ENCODE measurements at places on chromosomes 11 and 22.
A peak's percentile ranks its signal among the peaks of the same experiment; 100 is the strongest.

DNA sequence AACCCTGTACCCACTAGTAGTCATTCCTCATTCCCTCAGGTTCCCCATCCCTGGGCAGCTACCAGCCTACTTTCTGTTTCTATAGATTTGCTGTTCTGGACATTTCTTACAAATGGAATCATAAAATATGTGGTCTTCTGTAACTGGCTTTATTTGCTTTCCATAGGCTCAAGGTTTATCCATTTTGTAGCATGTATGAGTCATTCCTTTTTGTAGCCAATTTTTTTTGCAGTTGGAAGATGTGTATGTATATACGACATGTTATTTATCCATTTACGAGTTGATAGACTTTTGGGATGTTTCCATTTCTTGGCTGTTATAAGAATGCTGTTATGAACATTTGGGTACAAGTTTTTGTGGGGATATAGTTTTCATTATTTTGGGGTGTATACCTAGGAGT is 130.6 kb downstream of the WNT11 start:
- DNase-seq = no peak

DNA sequence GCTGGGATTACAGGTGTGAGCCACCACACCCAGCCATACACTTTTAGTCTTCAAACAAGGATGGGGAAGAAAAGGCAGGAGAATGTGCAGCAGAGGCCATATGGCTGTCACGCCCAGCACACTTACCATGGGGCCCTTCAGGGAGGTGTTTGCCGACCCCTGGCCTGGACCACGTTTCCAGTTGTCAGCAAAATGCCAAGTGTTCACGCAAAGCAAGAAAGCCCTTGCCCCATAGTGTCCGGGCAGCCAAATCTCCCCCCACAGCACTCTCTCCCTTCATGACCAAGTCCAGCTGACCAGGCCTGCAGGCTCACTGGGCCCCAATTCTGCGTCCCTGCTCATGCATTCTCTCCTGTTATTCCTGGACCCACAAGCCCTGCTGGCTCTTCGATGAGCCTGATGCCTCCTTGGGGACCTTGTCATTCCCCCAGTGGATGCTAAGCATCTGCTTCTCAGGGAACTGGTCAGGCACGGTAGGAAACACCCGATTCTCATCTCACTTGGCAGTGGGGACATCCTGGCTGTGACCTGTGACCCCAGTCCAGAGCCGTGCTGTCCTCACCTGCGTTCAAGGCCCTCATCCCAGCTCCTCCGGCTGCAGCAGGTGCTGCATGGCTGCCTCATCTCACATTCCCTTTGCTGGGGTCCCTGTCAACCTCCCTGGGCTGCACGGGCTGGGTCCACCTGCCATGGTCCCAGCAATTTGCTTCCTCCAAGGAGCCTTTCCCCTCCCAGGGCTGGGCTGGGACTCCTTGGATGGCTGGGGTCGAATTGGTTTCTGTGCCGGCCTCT is 96.4 kb downstream of the CTTN start:
- no peak for DNase-seq

GRCh38 chr22:44964722-44965078 is 45.1 kb downstream of the PHF21B start:
- DNase-seq = no peak

DNA sequence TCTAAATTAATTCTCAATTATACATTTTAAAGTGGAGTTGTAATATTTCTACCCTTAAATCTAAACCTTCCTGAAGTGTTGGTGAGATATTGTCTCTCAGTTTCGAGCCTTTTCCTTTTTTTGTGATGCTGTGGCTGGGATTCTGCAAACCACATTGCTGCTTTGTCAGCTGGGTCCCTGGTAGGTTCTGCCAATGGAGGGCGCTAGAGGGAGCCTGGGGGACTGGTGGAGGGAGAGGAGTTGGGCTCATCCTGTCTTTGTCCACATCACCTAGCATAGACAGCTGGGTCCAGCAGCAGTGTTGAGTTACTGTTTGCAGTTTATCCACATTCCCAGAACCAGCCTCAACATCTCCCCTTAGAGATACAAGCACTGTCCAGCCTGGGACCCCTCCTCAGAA is 41.0 kb downstream of the TRAF6 start:
- no peak for DNase-seq

DNA sequence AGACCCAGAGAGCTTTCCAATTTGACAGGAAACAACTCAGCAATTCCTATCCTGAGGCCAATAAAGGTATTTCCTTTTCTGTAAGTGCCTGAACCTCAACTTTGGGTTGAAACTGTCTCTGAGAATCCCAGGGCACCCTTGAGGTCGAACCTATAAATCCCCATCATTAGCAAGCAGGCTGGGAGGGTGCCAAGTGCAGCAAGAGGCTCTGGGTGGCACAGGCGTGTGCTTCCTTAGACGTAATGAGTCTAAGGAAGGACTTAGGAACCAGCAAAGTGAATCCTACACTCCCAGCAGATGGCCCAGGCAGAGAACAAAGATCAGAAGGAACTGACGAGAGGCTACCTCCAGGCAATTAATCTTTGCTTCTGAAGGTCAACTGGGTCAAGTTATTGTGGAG is 234.3 kb upstream of the NARS2 start:
- no peak for DNase-seq

GRCh38 chr11:28566339-28567089 is 458.3 kb downstream of the METTL15 start:
- DNase-seq = no peak

GRCh38 chr22:35758394-35758793 is 40.7 kb downstream of the APOL5 start:
- no peak for DNase-seq

DNA sequence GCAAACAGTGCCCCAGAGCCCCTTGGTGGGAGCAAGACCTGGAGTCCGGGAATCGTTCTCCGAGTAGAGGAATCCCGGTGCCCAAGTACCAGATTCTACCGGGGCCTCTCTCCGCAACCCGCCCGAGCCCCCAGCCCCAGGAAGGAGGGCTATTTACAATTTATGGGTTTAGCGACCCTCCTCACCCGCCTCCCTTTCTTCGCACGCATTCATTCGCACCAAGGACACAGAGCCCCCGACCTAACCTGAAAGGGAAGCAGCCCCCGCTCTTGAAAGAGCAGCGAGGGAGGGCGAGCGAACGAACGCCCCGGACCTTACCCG is 628 bp downstream of the LRP4 start:
- DNase-seq = no peak

DNA sequence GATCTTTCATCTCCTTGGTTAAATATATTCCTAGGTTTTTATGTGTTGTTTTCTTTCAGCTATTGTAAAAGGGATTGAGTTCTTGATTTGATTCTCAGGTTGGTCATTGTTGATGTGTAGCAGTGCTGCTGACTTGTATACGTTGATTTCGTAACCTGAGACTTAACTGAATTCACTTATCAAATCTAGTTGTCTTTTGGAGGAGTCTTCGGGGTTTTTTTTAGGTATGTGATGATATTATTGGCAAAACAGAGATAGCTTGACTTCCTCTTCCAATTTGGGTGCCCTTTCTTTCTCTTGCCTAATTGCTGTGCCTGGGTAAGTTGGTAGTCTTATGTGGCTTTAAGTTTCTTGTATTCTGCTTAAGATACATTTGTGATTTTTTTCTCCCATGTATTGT is 52.8 kb downstream of the CBL start:
- DNase-seq = no peak

DNA sequence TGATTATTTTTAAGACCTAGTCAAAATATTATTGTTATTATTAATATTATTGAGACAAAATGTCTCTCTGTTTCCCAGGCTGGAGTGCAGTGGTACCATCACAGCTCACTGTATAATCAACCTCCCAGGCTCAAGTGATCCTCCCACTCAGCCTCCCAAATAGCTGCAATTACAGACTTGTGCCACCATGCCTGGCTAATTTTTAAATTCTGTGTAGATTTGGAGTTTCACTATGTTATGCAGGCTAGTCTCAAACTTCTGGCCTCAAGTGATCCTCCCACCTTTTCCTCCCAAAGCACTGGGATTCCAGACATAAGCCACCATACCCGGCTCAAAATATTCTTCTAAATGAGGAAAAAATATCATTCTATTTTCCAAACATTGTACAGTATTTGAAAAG is 37.0 kb downstream of the SLC36A4 start:
- no peak for DNase-seq

- DNase-seq = peak; percentile 7
These were observed 23.9 kb downstream of the MYO7A start for GRCh38 chr11:77151804-77152509.

GRCh38 chr11:91981995-91982394 is 242.6 kb upstream of the FAT3 start:
- no peak for DNase-seq

DNA sequence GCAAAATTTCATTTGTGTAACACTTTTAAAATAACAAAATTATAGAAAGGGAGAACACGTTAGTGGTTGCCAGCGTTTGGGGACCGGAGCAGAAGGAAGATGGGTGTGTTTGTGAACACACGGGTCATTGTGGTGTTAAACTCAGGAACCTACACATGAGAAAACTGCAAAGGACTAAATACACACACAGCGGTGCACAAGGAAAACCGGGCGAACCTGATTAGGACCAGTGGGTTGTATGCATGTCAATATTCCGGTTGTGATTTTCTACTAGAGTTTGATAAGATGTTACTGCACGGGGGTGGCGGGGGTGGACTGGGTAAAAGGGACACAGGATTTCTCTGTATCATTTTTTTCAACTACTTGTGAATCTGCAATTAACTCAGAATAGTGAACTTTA is 351.2 kb downstream of the OPCML start:
- DNase-seq = no peak

GRCh38 chr11:86644291-86644690 is 28.1 kb downstream of the ME3 start:
- no peak for DNase-seq

- DNase-seq = no peak
These were observed 20.3 kb downstream of the PARVG start for GRCh38 chr22:44200855-44201550.

GRCh38 chr22:33850724-33851123 is 69.6 kb downstream of the LARGE1 start:
- DNase-seq = no peak

- no peak for DNase-seq
These were observed 33.4 kb downstream of the PGR start for GRCh38 chr11:101096036-101096704.

DNA sequence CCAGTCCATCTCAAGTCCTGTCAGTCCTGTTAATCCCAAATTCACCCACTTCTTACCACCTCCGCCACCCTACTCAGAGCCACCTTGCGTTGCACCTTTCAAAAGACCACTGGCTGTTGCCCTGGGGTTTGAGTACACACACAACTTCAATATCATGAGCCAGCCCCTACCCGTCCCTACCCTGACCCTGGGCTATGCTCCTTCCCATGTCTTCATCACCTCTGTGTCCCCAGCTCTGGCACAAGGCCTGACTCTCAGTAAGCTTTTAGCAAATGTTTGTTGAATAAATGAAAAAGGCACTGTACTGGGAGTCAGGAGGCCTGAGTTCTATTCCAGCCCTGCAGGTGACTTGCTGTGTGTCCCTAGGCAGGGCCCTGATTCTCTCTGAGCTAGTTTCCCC is 26.5 kb downstream of the OTOG start:
- DNase-seq = no peak

- no peak for DNase-seq
These were observed 24.5 kb upstream of the DKK3 start for GRCh38 chr11:12032968-12033367.

- DNase-seq = no peak
These were observed 195.5 kb upstream of the SNX19 start for GRCh38 chr11:131111775-131112174.

GRCh38 chr11:69369945-69370344 is 76.0 kb downstream of the MYEOV start:
- no peak for DNase-seq

GRCh38 chr11:93089474-93090102 is 108.2 kb downstream of the SLC36A4 start:
- DNase-seq = no peak

DNA sequence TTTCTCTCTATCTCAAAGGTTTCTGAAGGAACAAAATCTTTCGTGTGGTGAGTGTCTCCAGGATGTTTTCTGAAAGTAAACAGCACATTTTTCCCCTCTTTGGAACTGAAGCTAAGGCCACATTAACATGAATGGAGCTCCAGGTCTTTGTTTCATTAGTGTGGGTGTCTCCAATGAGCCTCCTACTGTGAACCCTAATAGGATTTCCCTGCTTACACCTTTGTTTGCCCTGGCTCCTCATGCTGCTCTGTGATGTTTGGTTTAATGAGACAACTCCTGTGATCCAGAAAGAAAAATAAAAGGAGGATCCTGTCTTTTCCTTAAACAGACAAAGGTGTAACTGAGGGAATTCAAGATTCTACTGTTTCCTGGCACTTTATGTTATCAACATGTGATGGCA is 76.9 kb upstream of the SLC6A5 start:
- DNase-seq = no peak

- no peak for DNase-seq
These were observed 47.1 kb upstream of the PRODH start for GRCh38 chr22:18983120-18983651.

DNA sequence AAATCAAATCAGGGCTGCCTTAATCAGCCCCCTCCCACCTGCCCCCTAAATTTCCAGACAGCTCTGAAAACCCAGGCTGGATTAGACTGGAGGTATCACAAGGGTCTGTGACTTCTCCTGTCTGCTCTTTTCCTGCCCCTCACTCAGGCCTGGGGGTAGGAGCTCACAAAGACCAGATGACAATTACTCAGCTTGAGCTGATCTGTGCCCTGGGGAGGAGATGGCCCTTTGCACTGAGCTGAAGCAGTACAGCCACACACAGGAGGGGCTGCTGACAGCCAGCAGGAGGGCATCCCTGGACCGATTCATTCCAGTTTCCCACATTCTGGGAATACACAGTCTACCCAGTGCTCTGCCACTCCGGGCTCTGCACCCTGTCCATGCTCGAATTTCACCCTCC is 4.2 kb downstream of the ABCC8 start:
- DNase-seq = no peak

DNA sequence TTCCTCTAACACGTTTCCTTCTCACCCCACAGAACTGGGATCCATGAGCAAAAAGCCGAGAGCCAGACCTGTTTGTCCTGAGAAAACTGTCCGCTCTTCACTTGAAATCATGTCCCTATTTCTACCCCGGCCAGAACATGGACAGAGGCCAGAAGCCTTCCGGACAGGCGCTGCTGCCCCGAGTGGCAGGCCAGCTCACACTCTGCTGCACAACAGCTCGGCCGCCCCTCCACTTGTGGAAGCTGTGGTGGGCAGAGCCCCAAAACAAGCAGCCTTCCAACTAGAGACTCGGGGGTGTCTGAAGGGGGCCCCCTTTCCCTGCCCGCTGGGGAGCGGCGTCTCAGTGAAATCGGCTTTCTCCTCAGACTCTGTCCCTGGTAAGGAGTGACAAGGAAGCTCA is 24.0 kb downstream of the CD5 start:
- DNase-seq = no peak

- DNase-seq = no peak
These were observed 362.7 kb upstream of the CCDC90B start for GRCh38 chr11:83648610-83649527.

Data from stimulated activated CD8-positive, alpha-beta memory T cell treated with anti-CD3 and anti-CD28 coated beads, Interleukin-2, amount 100 ng/mL, for 1 hour (primary cell).